ENCODE measurements at places on chromosomes 3 and 15. TPM values are rescaled to one million over a fixed set of nuclear protein-coding genes. Genes with fewer than 3 reads are reported as not detected.

DNA sequence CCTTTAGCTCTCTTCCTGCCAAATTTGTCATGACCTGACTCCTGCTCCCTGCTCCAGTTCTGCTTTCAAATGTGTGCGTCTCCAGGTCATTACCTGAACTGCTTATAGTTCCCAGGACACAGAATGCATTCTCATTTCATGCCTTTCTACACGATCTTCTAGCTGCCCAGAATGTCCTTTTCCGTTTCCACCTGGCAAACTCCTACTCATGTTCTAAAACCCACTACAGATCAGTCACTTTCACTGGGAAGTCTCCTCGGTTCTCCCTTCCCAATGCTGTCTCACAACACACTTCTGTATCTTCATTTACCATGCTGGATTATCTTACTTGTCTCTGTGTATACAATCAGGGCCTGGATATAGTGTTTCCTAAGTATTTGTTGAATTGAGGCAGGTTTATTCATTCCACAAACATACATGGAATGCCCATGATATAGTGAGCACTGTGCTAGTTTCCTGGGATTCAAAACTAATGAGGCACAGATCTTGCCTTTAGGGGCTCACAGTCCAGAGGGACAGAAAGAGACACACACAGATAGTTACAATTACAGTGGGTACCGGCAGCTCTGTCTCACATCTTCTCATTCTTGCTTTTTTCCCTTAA lies 1.6 kb upstream of the NOX5 start:
- DNase-seq, result no peak

- no peak for DNase-seq
Measured at GRCh38 chr3:99366663-99367429, 271.5 kb upstream of the COL8A1 start.

DNA sequence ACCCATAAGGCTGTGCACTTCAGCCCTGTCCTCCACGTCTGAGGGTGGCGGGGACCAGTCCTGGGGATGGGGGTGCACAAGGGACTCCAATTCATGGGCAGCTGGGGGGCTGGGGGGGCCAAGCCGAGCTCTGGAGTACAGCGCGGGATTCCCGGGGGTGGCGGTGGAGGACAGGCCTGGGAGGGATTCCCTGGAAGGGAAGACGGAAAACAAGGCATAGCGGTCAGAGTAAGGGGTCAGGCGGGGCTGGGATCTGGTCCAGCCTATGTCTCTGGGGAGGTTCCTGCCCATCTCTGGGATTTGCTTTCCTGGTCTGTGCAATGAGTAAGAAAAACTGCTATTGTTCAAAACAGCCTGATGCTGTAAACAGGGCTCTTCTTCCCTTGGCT lies 8.1 kb upstream of the IGDCC3 start:
- no peak for DNase-seq

DNA sequence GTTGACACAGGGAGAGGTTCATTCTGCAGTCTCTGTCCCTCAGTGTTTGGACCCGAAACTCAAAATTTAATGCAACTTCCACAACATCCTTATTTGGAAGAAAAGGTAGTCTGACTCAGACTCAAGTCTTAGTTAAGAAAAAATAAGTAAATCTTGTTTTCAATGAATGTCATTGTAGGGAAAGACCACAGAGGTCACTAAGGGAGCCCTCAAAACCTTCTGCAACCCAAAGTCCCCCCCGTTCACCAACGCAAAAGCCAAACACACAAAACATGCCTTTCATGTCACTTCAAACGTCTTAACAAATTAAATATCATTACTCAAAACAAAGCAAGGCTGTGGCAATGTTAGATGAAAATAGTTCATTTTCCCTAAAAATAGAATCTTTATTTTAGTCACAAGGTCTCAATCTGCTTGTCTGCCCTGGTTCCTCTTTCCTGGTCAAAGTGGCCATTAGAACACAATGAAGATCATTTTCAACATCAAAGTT lies 20.9 kb upstream of the SSUH2 start:
- no peak for DNase-seq

DNA sequence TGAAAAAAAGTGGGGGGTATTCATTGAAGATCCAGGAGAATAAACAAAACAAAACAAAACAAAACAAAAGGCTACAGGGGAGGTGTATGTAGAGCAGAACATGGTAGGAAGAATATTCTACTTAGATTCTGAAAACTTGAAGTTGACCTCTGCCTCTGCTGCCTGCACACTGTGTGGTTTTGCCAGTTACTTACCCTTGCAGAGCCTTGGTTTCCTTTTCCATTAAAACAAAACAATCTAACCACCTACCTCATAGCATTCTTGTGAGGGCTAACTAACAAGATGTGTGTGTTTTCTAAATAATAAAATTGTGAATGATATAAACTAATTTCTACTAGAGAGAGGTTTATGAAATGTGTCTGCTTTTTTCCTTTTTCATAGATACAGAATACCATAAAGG lies 423.1 kb downstream of the TIGIT start:
- no peak for DNase-seq

DNA sequence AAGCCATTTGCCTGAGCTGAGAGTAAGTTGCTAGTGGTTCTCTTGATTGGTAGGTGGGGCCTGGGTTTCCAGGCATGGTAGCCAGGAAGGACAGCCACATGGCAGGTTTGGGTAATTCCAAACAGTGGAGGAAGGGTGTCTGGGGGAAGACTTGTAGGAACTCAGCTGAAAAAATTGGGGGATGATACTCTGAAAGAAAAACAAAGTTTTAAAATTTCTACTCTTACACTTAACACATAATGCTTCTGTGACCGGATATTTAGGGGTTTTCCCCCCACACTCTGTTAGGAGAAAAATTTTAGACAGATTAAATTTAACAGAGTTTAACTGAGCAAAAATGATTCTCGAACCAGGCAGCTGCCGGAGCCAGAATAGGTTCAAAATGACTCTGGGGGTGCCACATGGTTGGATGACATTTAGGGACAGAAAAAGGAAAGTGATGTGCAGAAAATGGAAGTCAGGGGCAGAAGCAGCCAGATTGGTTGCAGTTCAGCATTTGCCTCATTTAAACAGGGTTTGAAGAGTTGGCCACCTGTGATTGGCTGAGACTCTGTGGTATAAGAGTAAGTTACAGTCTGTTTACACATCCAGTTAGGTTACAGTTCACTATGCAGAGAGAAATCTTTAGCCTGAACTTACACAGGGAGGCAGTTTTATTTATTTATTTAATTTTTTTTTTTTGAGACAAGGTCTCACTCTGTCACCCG lies 8.1 kb downstream of the B2M start:
- no peak for DNase-seq

DNA sequence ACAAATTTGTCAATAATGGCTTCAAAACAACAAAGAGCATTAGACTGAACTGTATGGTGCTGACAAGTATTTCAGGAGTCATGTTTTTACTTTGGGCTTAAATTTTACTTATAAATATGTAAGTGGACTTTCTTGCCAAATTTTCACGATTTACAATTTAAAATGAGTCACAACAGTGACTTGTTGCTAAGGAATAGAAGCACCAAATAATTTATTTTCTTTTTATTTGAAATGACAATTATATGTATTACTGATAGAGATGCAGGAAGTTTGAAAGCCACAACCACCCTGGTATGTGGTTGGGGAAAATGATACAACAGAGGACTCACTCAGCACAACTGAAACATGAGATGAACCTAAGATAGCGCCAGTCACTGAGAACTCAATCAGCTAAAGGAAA lies 90.3 kb downstream of the FMN1 start:
- peak; percentile 51 for DNase-seq

- DNase-seq, result no peak
Measured at GRCh38 chr15:99139276-99139675, 34.4 kb downstream of the SYNM start.

DNA sequence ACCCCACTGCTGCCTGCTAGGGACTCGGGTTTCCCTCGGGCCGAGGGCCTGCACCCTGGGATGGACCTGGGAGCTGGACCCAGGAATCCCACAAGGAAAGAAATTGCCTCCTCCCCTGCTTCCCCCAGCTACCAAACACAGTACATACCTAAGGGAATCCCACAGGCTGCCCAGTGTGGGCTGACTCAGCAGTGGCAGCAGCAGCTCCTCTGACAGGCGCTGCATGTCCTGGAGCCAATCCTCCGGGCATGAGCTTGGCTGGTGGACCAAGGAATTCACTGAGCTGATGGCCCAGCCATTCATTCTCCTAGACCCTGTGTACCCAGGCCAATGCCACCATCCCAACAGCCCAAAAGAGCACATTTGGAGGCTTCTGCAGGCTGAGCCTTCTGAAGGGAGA lies 9.5 kb upstream of the LTK start:
- peak; percentile 11 for DNase-seq

DNA sequence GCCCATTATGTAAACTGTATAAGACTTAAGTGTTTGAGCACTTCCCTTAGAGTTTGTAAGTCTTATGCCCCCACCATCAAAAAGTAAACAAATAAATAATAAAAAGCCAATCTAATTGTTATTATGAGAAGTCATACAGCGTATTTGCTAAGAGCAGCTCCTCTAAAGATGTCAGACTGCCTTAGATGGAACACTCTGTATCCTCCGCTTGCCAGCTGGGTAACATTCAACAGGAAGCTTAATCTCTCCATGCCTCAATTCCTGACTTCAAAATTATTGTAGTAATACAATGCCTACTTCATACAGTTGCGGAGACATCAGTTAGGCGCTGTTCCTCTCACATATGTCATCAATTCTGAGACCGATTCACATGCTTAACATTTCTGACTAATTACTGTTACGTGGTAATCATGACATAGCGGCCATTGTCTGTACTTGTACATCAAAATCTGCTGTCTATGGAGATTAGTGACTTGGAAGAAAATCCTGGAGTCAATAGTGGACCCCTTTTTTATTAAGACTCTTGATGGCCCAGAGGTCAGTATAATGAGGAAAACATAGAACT lies 417.7 kb downstream of the LPP start:
- DNase-seq, result no peak

DNA sequence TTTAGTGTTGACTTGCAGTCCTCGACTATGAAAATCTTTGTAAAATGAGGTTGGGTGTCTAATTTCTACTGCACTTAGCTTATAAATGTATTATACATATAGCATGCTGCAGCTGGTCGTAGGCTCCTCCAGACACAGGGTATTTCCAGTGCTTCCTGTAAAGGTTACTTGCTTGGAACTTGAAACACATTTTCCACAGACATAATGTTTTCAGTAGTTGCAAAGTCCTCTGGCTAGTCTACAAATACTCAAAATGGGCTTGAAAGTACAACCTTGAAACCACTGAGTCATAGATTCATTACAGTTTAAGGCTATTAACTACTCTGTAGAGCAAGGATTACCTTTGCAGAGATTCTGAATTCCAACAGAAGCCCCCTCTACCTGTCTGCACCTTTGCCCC lies 464.1 kb downstream of the RAP2B start:
- DNase-seq, result no peak

- no peak for DNase-seq
Measured at GRCh38 chr15:31957581-31957980, 72.7 kb upstream of the CHRNA7 start.

- no peak for DNase-seq
Measured at GRCh38 chr3:70729845-70730244, 417.4 kb upstream of the MDFIC2 start.

DNA sequence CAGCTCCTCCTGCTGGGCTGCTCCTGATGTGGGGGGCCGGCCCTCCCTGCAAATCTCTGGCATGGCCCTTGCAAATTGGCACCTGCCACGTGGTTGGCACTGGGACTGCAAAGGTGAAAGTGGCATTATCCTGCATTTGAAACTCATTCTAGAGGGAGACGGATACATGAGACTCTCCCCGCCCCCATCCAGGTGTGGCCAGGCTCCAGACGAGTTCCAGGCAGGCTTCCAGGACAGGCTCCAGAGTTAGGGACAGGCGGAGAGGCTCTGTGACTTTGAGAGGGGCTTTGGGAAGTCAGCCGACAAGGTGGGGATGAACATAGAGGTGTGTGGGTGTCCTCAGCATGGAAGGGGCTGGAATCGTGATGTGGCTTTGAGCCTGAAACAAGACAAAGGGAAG lies 178.5 kb downstream of the APBA2 start:
- DNase-seq, result no peak

DNA sequence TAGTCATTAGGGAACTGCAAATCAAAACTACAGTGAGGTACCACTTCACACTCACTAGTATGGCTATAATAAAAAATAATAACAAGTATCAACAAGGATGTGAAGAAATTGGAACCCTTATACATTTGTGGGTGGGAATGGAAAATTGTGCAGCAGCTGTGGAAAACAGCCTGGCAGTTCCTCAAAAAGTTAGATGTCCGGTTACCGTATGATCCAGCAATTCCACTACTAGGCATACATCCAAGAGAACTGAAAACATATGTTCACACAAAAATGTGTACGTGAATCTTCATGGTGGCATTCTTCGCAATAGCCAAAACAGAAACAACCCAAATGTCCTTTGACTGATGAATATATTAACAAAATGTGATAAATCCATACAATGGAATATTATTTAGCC lies 187.9 kb upstream of the LYSMD4 start:
- DNase-seq, result no peak

GRCh38 chr3:150509780-150510179 lies 36.5 kb downstream of the SERP1 start:
- DNase-seq, result no peak

- DNase-seq, result peak; percentile 60
Measured at GRCh38 chr3:69161587-69162307, 39.4 kb upstream of the LMOD3 start.

GRCh38 chr15:80549191-80549590 lies 145.0 kb downstream of the ARNT2 start:
- DNase-seq, result peak; percentile 67

Gene IMPG2
- not detected for total RNA-seq

Gene RBM6
- 36.6 TPM for total RNA-seq

Gene FOXB1
- total RNA-seq, result not detected

Gene C3orf49
- total RNA-seq, result not detected

Gene FEM1B
- total RNA-seq, result 26.9 TPM

Gene GOLGA6A
- not detected for total RNA-seq

Gene AHSG
- not detected for total RNA-seq

Gene CPNE4
- not detected for total RNA-seq
